ENCODE measurements at places on chromosomes 12 and 14. TPM values are rescaled to one million over a fixed set of nuclear protein-coding genes. Genes with fewer than 3 reads are reported as not detected.

DNA sequence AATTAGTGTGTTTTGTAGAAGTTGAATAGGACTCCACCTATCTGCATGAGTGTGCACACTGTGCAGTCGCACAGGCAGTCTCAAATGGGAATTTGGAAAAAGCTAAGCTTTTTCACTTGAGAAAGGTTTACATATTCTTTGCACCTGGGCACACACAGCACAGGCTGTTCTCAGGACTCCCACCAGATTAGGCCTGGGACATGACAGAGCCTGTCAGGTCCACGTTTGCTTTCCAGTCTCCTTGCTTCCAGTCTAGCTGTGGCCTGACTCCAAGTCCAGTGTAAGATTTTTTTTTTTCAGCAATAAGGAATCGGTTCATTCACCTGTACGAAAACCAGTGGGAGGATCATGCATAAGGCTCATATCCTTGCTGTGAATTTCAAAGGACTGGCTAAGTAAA is 181.3 kb downstream of the ZFP36L1 start:
- DNase-seq = no peak

DNA sequence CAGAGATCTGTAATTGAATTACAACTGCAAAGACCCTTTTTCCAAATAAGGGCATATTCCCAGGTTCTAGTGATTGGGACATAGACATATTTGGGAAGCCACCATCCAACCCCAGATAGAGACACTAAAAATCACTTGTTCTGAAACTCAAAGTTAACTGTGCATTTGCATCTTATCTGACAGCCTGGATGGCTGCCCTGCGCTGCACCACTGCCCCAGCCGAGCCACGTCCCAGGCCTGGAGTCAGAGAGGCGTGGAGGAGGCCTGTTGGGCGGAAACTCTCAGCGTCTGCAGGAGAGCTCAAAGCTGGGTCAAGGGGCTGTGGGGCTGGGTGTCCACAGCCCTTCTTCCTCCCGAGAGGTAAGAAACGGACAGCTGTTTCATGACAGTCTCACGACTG is 124.4 kb downstream of the RIMBP2 start:
- DNase-seq = no peak

DNA sequence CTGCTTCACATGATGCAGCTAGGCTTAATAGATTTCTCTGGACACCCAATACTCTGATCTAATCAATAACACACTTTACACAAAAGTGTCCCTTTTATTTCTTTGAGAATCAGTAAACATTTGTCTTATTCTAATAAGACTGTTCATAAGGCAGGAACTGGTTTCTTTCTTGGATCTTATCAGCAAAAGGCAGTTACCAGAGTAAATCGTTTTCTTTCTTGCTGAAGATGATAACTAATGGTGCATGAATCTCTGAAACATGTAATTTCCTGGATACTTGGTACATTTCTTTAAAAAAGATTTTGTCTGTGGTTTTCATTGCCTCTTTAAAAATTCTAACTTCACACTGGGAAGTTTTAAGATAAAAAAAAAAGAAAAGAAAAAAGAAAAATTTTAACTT is 39.6 kb downstream of the WIF1 start:
- DNase-seq = no peak

- no peak for DNase-seq
Observed at GRCh38 chr14:94372021-94372605, 16.3 kb downstream of the SERPINA1 start.

GRCh38 chr12:34402899-34403705 is 380.8 kb downstream of the ALG10 start:
- no peak for DNase-seq

DNA sequence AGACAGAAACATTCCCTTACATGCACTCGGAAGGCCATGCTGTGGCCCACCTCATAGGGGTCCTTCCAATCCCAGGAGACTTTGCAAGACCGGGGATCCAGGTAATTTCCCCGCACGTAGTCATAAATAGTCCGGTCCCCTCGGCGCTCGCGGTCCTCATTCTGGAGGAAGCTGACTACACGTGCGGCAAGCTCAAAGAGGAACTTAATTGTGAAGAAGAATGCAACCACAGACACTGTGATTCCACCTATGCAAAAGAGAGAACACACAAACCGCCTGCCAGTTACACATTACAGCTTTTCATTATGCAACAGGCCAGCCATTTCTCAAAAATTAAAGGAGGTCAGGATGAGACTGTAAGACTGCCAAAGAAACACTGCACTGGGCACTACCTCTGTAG is 28.4 kb downstream of the AREL1 start:
- DNase-seq = no peak

GRCh38 chr14:94768141-94768520 is 1.8 kb downstream of the GSC start:
- no peak for DNase-seq

DNA sequence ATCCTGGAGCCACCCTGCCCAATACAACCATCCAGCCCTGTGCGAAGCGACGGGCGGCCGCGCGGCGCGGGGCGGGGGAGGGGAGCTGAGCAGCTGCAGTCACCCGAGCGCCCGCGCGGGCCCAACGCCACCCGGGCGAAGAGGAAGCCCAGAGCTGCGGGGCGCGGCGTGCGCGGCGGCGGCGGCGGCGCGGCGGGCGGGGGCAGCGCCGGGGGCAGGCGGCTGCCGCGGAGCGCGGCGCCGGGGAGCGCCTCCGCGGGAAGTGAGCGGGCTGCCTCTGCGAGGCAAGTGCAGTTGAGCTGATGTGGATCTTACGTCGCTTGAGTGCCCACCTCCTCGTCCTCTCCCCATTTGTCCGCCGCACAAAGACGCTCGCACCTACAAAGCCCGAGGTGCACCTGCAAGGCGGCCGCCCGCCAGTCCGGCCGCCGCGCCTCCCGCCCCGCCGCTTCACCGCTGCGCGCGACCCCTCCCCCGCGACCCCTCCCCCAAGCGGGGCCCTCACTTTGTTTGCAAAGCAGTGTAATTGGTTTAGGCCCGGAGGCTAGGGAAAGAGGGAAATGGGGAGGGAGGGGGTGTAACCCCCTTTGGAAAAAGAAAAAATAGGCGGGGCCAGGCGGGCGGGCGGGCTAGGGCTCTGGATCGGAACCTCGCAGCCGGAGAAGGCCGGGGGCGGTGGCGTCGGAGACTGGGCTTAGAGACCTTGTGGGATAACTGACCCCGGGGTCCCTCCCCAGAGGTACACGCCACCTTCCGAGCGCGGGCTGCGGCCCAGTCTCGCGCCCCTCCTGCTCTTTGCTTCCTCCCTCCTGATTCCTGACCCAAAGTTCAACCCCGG is at the start of the genes FOXA1 and TTC6:
TSS of gene FOXA1 (minus strand) at position 279 of the 838 bp plus-strand sequence. CDS start at position 2, 277 bp downstream.
TSS of gene TTC6 (plus strand) at position 659 of the 838 bp plus-strand sequence. CDS start 26,436 bp downstream, outside the sequence.
- DNase-seq = no peak

DNA sequence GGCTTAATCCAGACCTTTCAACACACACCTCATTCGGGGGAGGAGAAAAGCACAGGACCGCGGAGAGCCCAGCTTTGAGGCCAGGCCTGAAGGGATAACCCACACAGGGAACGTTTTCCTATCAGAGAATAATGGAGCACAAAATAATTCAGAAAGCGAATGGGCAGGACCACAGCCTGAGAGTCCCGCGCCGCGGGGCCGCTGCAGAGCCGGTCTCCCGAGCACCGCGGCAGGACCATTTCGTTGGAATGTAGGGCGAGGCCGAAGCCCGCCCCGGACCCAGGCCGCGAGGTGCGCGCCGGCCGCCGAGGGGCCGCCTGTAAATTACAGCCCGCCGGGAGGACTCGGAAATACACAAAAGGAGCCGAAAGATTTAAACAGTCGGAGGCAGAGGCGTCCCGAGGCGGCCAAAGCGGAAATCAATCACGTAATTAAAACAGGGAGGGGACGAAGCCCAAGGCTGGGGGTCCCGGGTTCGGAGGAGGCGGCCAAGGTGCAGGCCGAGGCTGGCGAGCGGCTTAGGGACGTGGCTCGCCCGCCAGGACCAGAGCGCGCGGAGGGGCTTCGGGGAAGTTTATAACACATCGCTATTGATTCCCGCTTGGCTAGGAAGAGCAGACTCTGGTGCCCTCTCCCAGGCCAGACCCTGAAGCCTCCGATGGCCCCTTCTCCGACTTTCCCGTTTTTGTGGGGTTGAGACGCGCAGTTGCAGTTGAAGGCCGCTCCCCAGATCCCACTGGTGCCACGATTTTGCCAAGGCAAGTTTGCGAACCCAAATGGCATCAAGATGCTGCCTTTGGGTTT is 6.3 kb upstream of the HOXC4 start:
- DNase-seq = no peak

GRCh38 chr12:65269603-65270002 is 8.9 kb upstream of the MSRB3 start:
- no peak for DNase-seq

GRCh38 chr12:50276912-50277671 is 6.2 kb downstream of the LIMA1 start:
- DNase-seq = no peak

DNA sequence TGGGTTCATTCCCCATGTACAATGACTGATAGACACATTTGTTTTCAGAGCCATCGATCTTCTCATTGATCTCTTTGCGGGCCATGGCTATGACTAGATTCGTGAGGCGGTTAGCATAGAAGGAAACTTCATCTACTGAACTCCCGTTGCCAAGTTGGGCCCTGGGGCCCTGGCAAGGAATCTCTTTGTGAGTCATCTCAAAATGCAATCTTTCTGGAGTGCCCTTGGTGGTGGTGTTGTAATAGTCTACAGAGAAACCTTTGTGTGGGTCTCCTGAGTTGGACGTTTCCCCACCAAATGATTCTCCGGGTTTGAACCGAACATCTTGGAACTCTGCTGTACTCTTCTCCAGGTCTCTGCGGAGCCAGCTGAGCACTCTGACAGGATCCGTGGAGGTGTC is 20.4 kb downstream of the AKAP3 start:
- DNase-seq = no peak

GRCh38 chr12:71243370-71243769 is 85.6 kb upstream of the TSPAN8 start:
- DNase-seq = peak; percentile 56

GRCh38 chr14:89621791-89622638 is 205.0 kb upstream of the FOXN3 start:
- DNase-seq = no peak

Gene HOTAIR
- total RNA-seq = not detected

Gene BTBD7
- total RNA-seq = 53.2 TPM

Gene KRT85
- not detected for total RNA-seq

Gene RACGAP1
- total RNA-seq = 18.8 TPM

Gene RPGRIP1
- not detected for total RNA-seq

Gene FOXG1
- 0.18 TPM for total RNA-seq

Measured in astrocyte (in vitro differentiated cells and primary cell).